ENCODE measurements at places on chromosomes 6 and 20.

- DNase-seq: no peak
These were observed 563 bp upstream of the NNAT start for GRCh38 chr20:37520419-37520955.

DNA sequence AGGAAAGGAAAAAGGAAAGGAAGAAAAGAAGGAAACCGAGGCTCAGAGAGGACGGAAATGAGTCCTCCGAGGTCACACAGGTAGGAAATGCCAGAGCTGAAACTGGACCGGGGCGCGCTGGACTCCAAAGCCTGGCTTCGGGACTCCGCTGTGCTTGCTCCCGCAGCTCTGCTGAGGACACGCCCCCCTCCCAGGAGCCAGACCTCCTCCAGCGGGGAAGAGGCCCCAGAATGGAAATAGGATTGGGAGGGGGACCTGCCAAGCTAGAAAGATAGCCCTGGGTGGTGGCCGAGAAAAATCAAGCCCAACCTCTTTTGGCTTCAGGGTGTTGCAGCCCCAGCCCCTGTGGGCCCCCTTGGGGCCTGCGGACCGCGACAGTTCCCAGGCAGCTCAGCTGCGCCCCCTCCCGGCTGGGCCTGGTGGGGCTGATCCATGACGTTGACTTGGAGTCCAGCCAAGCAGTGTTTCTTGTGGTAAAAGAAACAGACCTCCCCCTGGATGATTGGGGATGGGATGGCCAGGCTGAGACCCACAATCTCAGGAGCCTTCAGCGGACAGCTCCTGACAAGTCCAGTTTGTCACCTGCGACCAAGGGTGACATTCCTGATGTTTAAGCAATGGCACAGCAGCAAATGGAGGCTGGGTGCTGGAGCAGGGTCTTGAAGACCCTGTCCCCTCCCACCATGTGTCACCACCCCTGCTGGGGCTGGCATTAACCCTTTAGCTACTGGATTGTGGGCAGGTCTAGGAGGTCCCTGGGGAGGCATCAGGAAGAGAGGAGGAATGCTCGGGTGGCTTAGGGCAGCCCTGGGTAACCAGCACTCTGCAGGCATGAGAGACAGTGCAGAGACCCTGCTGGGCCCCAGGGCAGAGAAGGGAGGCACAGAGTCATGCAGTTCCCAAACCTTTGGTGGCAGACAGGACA is 55.4 kb downstream of the RIPOR3 start:
- DNase-seq: peak; percentile 46

DNA sequence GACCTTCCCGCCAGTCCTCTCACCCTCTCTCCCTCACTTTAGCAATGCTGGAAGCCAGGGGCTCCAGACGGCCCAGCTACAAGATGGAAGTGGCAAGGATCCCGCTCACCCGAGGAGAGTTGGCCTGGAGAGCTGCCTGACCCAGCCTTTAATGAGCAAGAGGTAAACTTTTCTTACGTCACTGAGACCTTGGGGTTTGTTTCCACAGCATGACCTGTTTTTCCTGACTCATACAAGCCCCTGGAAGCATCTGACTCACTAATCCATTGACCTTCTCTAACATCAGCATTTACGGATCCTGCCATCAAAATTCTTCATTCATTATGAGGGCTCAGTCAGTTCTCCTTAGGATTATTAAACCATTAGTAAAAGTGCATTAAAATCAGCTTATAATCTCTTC is 120.4 kb downstream of the MYLK4 start:
- DNase-seq: no peak

DNA sequence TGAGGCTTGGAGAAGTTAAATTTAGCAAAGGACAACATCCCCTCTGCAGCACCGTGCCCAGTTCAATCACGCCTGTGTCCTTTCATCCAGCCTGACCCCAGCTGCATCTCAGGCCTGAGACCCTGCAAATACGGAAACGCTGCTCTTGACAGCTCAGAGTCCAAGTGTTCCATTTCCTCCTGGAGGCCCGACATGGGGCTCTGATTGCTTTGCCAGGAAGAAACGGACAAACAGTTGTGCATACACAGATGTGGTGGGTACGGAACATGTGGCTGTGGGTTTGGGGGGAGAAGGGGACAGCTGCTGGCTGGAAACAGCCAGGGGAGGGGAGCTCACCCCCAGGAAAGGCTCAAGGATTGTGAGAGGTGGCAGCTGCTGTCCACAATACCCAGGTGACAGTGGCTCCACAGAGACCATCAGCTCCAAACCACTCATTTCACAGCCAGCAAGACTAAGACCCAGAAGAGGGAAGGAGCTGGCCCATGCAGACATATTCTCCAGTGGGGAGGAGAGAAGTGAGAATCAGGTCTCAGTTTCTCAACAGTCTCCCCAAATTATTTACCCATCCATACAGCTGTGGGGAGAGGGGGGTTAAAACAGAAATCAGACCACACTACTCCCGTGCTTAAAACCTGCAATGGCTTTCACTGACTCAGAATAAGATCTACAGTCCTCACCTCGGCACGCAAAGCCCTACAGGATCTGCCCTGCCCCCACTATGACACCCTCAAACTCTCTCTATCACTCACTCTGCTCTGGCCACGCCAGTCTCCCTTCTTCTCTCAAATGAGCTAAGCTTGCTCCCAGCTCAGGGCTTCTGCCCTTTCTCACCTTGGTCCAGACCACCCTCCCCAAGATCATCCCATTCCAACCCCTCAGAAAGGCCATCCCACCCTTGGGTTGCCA is 89.1 kb downstream of the PREX1 start:
- no peak for DNase-seq

DNA sequence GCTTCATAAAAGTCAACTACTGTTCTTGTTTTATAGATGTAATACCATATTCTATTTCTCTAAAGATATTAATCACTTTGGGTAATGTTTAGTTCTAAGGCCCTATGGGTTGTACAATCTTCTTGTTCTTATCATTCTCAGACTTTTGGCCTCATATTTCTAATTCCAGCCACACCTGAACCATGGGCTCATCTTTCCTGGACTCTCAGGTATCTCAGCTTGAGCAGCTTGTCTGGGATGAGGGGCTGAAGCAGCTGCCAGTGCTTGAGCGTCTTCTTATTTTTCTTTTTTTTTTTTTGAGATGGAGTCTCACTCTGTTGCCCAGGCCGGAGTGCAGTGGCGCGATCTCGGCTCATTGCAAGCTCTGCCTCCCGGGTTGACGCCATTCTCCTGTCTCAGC is 150.2 kb downstream of the KIF6 start:
- no peak for DNase-seq

DNA sequence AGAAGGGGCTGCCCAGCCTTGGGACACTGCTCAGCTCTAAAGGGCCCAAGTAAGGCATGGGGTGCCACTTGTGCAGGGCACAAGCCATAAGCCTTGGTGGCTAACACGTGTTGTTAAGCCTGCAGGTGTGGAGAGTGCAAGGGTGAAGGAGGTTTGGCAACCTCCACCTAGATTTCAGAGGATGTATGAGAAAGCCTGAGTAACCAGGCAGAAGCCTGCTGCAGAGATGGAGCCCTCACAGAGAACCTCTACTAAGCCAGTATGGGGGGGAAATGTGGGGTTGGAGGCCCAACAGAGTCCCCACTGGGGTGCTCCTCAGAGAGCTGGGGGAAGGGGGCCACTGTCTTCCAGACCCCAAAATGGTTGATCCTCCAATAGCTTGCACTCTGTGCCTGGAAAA is 32.6 kb downstream of the SERINC1 start:
- DNase-seq: no peak

GRCh38 chr6:105220186-105220585 is 40.4 kb upstream of the POPDC3 start:
- no peak for DNase-seq

- DNase-seq: no peak
These were observed 3.7 kb upstream of the ZSCAN23 start for GRCh38 chr6:28446818-28447511.

DNA sequence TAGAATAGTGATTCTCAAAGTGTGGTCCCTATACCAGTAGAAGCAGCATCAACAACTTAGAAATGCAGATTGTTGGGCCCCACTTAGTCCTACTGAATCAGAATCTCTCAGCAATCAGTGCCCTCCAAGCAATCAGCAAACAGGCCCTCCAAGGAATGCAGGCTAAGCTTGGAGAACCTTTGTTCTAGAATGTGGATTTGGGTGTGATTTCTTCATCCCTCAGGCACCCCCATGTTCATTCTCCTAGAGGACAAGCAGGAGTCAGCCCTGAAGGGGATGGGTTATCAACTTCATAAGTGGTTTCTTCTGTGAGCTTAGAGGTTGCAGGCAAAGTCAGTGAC is 40.5 kb upstream of the TAF8 start:
- DNase-seq: no peak

DNA sequence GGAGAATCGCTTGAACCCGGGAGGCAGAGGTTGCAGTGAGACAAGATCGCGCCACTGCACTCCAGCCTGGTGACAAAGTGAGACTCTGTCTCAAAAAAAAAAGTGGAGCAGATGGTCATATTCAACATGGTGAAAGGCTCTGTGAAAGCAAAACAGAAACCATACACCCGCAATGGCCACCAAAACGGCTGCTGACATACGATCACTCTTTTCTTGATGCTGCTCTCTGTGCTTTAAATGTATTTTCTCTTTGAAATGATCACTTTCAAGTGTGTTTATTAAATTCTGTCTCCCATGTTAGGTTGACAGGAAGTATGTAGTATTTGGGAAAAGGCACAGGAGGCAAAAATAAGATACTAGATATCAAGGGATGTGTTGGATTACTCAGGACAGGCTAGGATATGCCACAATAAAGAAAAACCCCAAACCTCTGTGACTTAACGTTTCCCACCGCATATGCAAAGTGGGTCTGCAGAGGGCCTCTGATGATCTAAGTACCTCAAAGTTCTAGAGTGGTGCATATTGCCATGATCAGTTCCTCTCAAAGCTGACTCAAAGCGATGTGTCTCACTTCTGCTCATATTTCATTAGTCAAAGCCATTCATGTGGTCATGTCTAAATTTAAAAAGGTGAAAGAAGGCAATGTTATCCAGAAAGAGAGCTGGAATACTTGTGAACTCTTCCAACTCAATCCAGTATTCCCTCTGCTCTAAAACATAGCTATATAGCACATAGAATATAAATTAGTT is 155.1 kb upstream of the SOX4 start:
- DNase-seq: peak; percentile 84

DNA sequence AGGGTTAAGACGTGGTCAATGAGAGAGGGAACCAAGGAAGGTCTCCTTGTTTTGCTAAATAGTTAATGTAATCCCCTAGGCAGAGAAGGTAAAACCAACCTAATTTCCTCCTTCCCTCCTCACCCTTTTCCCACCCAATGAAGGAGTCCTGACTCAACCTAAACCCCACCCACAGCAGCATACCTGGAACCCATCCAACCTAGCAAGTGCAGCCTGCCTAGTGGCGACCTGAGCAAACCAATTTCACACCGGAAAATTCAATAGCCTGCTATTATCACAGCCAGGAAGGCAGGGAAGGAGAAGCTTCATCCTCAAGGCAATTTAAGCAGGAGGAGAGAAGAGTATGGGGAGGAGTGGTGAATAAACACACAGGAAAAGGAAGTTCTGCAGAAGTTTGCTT is 46.9 kb downstream of the OSTM1 start:
- no peak for DNase-seq

DNA sequence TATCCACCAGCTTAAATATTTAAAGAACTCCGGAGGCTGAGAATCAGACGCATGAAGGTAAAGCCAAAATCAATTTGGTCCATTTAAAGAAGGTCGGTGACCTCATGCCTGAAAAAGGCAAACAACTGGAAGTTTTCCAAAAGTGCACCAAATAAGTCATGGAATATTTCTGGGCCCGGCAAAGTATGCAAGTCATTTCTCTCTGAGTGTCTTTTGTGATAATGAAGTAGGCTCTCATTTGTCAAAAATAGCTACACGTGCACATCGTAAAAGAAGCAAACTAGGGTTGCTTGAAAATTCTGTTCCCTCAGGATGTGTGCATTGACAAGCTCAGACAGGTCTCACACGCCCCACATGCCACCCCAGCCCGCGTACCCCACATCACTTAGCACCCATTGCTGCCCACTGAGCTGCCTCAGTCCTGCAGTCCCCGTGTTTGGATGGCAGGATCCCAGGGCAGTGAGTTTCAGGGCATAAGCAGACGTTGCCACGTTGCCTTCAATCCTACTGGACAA is 20.5 kb upstream of the PYGB start:
- DNase-seq: no peak

GRCh38 chr6:33813990-33814985 is 10.5 kb upstream of the MLN start:
- no peak for DNase-seq

DNA sequence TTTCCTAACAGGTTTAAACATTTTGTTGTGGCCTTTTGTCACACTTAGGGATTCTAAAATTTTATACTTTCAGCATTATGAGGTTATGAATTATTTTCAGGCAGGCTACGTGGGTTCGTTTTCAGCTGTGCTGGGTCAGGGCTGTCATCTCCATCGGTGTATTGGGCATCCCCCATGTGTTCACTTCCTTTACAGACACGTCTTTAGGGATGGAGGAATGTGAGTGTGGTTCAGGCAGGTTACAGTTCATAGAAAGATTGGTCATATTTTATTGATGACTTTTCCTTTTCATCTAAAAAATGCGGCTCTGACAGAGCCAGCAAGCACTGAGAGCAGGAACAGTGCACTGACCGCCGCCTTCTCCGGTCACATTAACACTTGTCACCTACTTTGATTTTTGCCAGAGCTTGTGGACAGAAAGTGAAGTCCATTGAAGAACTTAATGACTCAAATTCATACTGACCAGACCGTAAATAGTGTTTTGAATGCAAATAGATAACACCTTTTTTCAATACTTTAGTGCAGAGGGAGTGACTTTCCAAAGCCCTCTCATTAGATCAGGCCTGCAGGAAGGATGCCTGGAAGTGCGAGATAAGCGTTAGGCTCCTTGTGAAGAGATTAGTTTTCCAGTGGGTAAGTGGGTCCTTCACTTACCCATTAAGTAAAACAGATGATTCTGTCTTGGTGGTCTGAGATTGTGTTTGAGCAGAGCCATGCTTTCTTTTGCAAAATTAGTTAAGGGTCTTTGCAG is 113.1 kb downstream of the TIAM2 start:
- DNase-seq: no peak

DNA sequence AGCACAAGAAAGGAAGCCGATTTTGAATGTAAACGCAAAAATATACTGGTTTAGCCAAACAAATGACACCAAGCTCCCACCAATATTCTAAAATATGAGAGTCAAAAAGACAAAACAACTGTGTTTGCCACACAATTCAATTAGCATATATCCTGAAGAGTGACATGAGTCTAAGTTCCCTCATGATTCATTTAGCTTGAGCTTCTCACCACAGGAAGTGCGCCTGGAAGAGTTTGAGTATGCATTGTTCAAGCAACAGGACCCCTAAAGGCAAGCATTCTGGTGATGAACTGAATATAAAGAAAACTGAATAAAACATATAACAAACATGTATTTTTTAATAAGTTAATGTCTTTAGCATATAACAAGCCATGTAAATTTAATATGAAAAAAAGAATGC is 115.2 kb upstream of the RUNX2 start:
- DNase-seq: peak; percentile 55

DNA sequence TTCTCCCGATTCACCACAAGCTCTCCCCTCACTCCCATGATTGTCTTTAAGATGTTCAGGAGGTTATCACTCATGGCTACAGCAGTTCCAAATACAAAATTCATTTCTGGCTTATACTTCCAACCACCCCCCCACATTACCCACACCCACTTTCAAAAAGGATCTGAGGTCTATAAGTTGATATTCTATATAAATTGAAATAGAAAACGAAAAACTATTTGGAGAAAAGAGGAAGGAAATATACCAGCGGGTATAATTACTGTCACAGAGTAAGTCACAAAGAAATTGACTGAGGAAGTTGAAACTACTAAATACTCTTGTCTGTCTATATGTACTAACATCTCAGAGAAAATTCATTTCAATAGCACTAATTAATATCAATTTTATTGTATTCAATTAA is 112.7 kb upstream of the TNFAIP3 start:
- DNase-seq: no peak
